Osteocyte (in vitro differentiated cells): ENCODE measurements at places on chromosomes 13 and 19. TPM values are rescaled to one million over a fixed set of nuclear protein-coding genes. Genes with fewer than 3 reads are reported as not detected.

The TRPM4 gene
- total RNA-seq, result 28.5 and 28.7 TPM in 2 replicates

DNA sequence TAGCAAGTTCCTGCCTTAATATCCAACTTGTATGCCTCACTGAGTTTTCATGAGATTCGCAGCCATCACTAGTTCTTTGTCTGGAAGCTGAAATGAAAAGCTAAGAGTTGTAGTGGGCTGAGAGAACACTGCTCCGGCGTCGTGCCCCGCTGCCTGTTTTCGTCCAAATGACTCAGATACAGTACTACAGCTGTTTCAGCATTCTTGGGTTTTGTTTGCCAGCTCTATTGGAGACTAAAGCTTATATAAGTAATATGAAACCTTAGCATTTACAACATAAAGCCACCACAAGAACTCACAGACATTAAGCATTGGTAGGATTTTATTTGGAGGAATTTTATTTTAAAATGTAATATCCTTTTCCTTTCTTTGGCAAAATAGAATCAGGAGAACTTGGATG lies 299.7 kb downstream of the DLEU7 start:
- H3K36me3 ChIP-seq, result peaks cover 2% of the 10 kb centered on the region
- H3K4me3 ChIP-seq, result peak overlapping the region; percentile 66
- H3K4me1 ChIP-seq, result peaks cover 28% of the 10 kb centered on the region
- H3K27me3 ChIP-seq, result no peaks in the 10 kb centered on the region
- H3K27ac ChIP-seq, result peak overlapping the region; percentile 94
- no peak for DNase-seq

GRCh38 chr19:57406516-57407123 lies 4.3 kb upstream of the ZNF17 start:
- H3K27ac ChIP-seq, result no peak overlapping the region
- no peak for DNase-seq
- H3K4me3 ChIP-seq, result no peak overlapping the region
- no peaks in the 10 kb centered on the region for H3K27me3 ChIP-seq
- H3K36me3 ChIP-seq, result peaks cover 10% of the 10 kb centered on the region
- peaks cover 10% of the 10 kb centered on the region for H3K4me1 ChIP-seq

DNA sequence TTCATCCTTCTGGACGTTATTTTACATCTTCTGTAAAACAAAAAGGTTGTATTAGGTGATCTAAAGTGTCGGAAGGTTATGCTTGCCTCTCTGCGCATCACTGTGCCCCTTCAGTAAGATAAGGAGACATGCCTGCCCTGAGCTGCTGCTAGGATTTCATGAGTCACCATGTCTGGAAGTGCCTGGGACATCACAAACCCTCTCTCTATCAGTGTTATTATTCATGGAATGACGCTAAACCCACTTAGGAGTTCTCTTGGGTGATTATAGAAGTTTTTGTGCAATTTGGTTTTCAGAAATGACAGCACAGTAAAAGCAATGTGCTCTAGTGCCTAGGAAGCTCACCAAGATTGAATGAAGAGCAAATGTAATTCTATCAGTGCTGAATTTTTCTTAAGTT lies 617.7 kb downstream of the DCT start:
- H3K4me1 ChIP-seq, result peaks cover 20% of the 10 kb centered on the region
- DNase-seq, result no peak
- H3K27ac ChIP-seq, result no peak overlapping the region
- no peak overlapping the region for H3K4me3 ChIP-seq
- H3K27me3 ChIP-seq, result no peaks in the 10 kb centered on the region
